ENCODE measurements at places on chromosomes 2 and 18. TPM values are rescaled to one million over a fixed set of nuclear protein-coding genes. Genes with fewer than 3 reads are reported as not detected.

DNA sequence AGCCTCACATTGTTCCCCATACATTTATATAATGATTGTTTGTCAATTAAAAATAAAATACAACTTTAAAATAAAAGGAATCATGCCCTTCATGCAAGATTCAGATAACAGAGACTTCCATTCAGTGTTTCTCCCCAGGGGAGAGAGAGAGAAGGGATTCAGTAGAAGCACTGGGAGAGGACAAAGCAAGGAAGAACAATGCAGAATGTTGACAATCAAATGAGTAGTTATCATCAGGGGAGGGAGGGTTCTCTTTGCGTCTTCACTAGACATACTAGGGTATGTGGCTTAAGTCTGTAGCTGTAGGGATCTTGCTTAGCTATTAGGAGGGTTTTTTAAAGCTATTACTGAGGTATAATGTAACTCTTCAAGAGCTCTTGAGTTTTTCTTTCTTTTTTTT lies 30.7 kb downstream of the FSHR start:
- DNase-seq: no peak

DNA sequence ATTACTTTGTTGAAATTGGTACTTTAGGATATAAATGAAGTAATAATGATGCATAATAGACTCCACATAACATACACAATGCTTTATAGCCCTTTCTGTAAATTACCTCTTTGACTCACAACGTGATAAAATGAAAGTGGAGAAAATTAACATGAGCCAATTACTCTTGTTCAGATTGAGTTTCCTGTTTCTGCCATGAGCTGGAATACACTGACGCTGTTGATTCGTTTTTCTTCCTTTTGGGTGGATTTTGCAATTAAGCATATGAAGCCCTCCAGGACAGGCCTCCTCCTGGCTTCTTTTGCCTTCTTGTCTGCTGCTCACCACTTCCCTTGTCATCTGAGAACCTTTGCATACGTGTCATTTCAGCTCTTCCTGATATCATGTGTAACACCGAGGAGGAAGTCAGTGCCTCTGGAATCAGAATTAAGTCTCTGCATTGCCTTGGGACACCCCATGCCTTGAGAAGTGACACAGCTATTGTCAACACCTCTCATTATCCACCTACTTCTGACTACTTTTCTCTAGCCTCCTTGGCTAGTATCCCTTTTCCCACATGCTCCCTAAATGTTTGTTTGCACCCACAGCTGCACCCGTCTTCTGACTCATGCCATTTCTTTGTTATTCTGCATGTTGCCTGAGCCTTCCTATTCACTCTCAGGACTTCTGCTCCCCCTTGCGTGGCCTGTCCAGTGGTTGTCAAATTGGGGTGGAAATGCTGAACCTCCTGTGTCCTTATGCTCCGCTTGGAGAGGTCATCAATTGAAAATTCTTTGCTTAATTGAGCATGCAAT lies 134.1 kb downstream of the FMNL2 start:
- DNase-seq: no peak

GRCh38 chr2:149259136-149259535 lies 71.3 kb upstream of the LYPD6 start:
- no peak for DNase-seq

GRCh38 chr18:73908323-73908722 lies 239.3 kb downstream of the FBXO15 start:
- DNase-seq: no peak

- no peak for DNase-seq
These were observed 25.5 kb upstream of the YWHAQ start for GRCh38 chr2:9656270-9656766.

- DNase-seq: no peak
These were observed 91.8 kb downstream of the PLEKHM3 start for GRCh38 chr2:207933396-207934065.

DNA sequence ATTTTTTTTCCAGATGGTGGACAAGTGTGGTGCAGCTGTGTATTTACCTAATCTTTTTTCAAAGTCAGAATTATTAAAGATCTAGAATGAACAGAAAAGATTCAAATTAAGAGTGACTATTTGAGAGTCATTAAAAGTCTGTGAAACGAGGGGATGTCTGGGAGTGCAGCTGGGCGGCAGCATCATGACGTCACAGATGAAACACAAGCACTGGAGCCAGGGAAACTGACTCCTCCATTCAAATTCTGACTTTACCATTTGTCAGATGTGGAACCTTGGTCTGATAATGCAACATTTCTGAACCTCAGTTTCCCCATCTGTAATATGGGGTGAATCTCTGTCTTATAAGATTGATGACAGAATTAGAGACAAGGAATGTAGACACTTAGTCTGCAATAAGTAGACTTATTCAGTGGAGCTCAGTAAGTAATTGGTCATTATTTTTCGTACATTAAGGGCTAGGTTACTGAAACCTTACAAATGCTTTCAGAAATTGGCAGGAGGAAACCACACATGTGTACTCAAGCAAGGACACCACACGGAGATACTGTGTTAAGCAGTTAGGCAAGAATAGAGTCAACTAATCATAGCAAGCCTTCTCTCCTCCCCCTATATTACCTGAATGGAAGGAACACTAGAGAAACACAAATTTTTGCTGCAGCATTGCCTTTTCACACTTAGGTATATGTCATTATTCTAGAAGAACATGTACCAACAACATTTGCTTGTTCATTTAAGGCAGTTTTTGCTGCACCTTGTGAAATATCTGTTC lies 27.8 kb upstream of the CXXC1 start:
- no peak for DNase-seq

DNA sequence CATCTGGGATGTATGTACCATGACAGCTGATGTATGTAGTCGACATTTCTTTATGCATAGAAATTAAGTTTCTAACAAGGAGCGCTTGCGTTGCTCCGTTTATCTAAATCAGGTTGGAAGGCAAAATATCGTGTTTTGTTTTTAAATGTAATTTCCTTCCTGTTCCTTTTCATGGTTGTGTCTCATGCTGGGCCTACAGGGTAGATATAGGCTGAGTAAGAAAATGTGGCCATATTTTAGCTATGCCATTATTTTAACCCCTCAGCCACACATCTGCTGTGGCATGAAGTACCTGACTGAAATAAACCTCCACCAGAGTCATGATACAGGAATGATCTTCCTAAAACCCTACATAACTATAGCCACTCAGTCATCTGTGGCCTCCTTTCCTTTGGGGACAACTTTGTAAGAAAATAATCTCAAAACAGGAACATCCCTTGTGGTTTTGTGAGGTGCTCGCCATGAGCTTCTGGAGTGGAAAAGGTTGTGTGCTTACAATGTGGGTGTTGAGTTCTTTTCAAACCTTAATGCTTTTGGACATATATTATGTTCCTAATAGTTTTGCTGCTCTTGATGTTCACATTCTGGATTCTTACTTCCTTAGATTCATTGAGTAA lies 214.3 kb downstream of the FAM210A start:
- DNase-seq: no peak

GRCh38 chr2:131413148-131413747 lies 49.3 kb upstream of the RAB6D start:
- DNase-seq: no peak

HAUS1 gene
- total RNA-seq: 17.1 TPM
